ENCODE measurements at places on chromosomes 6 and 20.

DNA sequence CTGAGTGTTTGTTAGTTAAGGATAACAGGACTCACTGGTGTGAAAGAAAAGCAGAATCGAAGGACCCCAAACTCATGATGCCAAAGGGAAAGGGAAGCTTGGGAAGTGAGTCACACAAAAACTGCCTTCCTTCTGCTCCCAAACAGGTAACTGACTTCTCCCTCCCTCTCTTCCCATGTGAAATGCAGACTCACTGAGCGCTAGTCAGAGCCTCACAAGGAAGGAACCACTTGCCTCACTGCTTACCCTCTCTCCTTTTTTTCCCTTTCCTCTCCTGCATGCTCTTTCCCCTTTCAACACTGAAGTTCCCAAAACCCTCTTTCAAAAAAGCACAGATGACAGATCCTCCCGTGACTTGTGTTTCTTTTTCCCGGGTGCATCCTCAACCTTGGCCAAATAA, 56.4 kb downstream of the LYRM4 start:
- no peak for DNase-seq

- no peak for DNase-seq
These were observed 293.5 kb upstream of the FERMT1 start for GRCh38 chr20:6416371-6416770.

- DNase-seq = no peak
These were observed 275.2 kb downstream of the GMDS start for GRCh38 chr6:1970151-1970561.

- DNase-seq = no peak
These were observed 87.6 kb upstream of the KCNQ5 start for GRCh38 chr6:72534236-72534635.

- DNase-seq = no peak
These were observed 188.5 kb upstream of the SNX9 start for GRCh38 chr6:157634546-157634945.

DNA sequence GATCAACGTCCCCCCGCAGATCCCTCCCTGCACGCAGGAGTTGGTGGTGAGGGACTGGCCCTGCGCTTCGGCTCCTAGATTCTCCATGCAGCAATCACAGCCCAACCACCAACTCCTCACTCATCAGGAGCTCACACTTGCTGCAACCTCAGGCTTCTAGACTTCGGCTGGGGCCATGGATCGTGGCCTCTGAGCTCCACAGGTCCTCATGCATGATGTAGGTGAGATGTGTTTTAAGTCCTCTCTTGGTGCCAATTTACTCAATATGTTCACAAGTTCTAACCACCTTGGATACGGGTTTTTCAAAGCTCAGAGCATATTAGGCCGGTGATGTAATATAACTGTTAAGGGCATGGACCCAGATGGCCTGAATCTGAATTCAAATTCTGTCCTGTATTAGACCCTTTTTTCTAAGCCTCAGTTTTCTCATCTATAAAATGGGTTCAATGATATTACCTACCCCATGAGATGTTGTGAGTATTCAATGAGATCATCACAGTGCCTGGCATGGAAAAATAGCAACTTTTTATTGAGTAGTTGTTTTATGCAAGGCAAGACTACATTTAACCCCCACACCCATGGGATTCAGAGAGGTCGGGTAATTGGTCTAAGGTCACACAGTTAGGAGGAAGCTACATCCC, 31.0 kb downstream of the SUN5 start:
- no peak for DNase-seq

GRCh38 chr6:157538168-157538567, 157.2 kb downstream of the ZDHHC14 start:
- DNase-seq = no peak

DNA sequence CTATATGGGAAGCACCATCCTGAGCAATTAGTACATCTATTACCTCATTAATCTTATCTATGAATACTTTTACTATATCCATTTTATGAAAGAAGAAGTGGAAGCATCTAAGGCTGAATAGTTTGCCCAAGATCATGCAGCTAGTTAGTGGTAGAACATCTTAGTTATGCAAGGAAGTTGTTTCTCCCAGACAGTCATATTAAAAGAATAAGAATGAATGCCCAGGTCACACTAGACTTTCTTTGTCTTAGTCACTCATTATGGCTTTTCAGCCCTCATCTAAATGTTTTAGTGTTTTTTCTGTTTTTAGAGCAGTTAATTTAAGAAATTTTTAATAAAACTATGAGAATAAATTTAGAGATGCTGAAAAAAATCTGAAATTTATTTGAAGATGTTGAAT, 517.5 kb downstream of the CDKAL1 start:
- no peak for DNase-seq

- DNase-seq = no peak
These were observed 125.0 kb upstream of the RPS6KA2 start for GRCh38 chr6:166752097-166752496.

- DNase-seq = no peak
These were observed 701 bp downstream of the RFX6 start for GRCh38 chr6:116877743-116878142.

DNA sequence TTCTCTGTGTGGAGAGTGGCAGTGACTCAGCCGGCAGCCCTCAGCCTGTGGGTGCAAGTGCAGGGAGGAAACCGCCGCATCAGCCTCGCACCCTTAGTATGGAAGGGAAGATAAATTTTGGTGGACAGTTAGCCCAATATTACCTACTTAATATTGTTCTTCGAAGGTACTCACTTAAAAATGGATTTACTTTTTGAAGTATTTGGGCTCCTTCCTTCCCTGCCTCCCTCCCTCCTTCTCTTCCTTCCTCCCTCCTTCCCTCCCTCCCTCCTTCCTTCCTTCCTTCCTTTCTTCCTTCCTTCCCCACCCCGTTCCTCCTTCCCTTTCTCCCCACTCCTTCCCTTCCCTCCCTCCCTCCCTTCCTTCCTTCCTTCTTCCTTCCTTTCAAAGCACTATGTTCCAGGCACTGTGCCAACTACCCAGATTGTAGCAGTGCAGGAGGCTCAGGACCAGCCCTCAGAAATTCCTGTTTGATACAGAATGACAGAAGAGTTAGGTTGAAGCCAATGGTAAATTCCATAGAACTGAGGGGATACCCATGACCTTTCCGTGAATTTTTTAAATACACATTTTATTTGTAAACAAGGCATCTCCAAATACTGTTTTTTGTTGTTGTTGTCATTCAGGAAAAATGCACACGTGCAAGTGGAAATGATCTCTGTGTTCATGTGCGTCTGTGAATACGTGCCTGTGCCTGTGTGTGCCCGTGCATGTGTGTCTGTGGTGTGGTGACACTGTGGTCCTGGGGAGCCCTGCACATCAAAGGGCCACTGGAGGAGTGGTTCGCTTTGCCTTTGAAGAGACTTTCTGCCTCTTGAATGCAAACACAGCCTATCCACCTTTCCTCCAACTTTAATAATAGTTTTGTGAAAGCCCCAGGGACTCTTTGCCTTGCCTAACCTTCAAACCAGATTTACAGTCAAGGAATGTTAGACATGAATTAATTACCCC, 141.7 kb downstream of the EDN3 start:
- no peak for DNase-seq
